ENCODE measurements at places on chromosomes 16 and 17.
A peak's percentile ranks its signal among the peaks of the same experiment; 100 is the strongest.

DNA sequence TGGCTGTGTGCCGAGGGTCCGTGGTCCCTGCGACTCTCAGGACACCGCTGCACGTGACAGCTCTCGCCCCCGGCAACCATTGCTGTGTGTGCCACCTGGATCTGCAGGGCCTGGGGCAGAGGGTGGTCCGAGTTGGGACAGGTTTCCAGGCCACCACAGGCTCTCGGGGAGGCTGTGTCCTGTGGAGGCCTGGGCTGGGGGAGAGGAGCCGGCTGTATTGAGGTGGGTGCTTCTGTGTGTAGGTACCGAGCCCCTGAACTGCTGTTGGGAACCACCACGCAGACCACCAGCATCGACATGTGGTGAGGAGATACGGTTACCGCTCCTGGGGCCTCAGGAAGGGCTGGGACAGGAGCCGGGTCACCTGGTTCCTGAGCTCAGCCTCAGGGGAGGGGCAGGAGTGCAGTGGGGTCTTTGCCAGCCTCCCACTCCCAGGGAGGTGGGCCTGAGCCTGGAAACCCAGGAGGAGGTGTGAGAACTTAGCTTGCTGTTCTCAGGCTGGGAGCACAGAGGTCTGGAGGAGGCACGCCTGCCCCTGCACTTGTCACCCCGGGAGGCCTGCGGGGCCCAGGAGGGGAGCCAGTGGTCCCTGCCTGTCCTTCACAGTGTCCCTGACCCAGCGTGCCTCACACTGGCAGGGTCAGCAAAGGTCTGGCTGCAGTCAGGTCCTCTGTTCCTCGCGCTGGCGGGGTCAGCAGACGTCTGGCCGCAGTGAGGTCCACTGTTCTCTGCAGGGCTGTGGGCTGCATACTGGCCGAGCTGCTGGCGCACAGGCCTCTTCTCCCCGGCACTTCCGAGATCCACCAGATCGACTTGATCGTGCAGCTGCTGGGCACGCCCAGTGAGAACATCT lies 7.3 kb downstream of the SPATA2L start:
- no peak for DNase-seq

DNA sequence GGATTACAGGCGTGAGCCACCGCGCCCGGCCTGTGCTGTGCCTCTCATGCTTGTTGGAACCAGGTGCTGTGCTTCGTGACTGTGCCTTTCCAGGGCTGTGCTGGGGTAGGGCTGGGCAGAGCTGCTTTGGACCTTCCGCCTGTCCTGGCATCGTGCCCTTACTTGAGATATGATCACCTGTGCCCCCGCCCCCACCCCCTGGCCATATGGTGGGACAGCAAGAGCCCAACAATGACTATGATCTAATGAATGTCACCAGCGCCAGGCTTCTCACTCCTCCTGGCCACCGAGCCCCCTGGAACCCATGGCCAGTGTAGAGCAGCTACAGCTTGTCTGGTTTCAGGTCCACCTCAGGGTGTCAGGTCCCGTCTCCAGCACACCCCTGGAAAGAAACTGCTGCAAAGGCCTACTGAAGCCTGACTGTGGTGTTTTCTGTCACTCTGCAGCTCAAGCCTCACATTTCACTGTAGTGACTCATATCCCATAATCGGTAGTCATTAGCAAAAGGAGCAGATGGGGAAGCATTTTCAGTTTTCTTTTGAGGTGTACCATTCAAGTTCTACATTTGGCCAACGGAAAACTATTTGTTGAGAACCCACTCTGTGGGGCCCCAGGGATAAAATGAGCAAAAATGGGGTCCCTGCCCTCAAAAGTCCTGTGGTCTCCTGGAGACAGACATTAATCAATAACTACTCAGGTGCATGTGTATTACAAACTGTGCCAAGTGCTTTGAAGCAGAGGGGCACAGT lies 22.1 kb downstream of the FCSK start:
- peak; percentile 47 for DNase-seq

DNA sequence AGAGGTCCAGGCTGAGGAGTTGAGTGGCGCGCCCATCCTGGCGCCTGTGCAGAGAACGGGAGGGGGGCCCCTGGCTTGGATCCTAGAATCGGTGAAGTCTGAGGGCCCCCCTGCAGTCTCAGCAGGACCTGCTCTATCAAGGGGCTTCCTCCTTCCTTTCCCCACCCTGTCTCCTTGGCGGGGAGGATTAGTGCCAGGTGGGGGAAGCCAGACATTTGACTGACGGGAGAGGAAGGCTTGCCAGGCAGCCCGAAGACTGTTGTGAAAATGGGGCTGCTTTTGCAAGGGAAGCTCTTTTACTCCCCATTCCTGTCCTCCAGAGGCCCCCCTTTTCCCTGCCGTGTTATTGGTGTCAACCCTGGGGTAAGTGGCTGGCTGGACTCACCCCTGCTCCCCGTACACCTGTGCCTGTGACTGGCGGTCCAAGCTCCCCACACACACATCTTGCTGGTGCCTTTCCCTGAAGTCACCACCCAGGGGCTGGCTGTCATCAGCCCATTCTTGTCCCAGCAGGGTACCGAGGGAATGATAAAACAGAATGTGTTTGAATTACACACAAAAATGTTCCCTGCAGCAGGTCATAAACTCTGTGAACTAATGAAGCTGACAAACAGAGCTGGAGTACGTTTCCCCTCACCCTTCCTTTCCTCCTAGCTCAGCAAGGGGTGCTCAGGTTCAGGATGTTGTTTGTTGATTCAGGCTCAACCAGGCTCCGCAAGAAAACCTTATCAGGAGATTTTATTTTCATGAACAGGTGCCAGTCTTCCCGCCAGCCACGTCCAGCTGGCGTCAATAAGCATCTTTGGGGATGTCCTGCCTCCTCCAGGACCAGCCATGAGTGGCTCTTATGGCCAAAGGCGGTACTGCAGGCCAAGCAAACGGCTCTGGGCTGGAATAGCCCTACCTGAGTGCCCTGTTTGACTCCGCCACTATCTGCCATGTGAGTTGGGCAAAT lies 4.4 kb upstream of the ARMC7 start:
- no peak for DNase-seq

DNA sequence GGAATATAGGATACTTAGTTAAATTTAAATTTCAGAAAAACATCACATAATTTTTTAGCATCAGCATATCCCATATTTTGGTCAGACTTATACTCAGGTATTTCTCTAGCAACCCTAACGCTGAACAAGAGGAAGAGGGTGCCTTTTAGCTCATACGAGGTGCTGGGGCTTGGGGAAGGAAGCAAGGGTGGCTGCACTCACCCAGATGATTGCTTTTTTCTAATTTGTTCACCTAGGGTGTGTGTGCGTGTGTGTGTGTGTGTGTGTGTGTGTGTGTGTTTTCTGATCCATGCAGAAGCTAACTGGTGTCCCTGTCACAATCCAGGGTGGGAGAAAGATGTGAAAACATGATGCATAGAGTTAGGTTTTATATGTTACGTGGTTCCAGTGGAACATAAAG lies 81.2 kb downstream of the WNT3 start:
- DNase-seq = no peak

GRCh38 chr17:32307658-32308057 lies 34.3 kb downstream of the C17orf75 start:
- no peak for DNase-seq

- DNase-seq = no peak
Measured at GRCh38 chr17:48502901-48503300, 27.9 kb downstream of the HOXB1 start.

GRCh38 chr17:68684949-68685357 lies 83.8 kb upstream of the FAM20A start:
- peak; percentile 42 for DNase-seq

DNA sequence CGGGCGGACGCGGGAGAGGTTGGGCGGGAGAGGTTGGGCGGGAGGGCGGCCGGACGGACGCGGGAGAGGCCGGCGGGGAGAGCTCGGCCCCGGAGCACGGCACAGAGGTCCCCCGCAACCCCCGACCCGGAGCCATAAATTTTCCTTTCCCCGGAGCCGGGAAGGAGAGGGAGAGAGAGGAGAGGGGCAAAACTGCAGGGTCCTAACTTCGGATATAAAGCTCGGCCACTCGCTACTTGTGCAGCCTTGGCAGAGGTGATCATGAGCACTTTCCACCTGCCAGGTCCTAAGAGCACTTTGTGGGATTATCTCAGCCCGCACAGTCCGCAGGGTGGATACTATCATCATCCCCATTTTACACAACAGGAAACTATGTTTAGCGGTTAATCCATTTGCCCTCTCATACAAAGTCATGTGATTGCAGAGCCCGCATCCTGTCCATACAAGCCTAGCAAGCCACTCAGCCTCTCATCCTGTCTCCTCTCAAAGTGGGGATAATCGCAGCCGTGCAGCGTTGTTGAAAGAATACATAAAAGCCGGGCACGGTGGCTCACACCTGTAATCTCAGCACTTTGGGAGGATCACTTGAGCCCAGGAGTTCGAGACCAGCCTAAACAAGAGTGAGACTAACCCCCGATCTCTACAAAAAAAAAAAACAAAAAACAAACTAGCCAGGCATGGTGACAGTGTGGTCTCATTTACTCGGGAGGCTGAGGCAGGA lies 780 bp upstream of the DCAKD start:
- DNase-seq = no peak

DNA sequence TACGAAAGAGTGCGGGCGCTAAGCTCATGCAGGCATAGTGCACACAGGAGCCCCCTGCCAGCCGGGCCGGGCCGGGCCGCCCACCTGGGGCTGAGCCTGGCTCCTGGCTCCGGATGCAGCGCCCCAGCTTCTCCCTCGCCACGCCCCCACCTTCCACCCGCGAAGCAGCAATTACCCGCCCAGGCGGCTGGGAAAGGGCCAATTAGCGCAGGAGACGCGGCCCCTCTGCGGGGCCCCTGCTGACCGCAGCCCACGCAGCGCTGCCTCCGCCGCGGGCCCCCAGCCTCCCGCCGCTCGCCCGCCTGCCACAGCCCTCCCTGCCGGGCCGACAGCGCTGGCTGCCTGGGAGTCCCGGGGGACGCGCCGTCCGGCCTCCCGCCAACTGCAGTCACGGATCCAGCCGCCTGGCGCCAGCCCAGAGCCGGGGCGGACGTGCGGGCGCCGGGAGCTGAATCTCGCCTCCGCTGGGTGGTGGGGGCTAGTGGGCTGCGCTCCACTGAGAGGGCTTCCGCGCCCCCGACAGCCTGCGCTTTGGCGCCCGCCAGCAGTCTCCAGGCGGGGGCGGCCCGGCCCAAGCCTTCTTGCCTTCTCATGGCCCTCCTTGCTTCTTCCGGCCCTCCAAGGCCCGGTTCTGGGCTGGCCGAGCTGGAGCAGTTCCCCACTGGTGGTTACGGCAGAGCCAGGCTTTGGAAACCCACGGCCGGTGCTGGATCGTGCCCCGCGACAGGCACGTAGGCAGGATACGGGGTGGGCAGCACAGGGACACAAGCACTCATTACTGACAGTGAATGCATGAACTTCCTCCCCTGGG lies 14.9 kb upstream of the CBFB start:
- no peak for DNase-seq

GRCh38 chr16:3008690-3009037 lies 4.1 kb upstream of the CLDN9 start:
- no peak for DNase-seq

GRCh38 chr16:55037966-55038365 lies 107.3 kb downstream of the IRX5 start:
- no peak for DNase-seq

GRCh38 chr17:76958974-76959373 lies 90.8 kb downstream of the MGAT5B start:
- no peak for DNase-seq

DNA sequence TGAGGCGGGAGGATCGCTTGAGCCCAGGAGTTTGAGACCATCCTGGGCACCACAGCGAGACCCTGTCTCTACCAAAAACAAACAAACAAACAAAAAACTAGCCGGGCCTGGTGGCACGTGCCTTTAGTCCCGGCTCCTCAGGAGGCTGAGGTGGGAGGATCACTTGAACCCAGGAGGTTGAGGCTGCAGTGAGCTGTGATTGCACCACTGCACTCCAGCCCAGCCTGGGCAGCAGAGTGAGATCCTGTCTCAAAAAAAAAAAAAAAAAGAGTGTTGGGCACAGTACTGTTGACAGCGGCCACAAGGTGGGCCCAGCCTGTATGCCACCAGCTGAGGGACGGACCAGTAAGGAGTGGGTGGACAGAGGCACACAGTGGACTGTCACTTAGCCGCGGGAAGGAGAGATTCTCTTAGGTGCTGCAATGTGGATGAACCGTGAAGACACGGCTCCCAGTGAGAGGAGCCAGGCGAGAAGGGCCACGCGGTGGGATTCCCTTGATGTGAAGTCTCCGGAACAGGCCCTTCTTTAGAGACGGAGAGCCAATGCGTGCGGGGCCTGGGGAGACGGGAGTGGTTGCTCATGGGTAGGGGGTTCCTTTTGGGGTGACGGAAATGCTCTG lies 31.1 kb downstream of the GSE1 start:
- DNase-seq = no peak

- no peak for DNase-seq
Measured at GRCh38 chr17:31248986-31249834, 47.8 kb downstream of the OMG start.

DNA sequence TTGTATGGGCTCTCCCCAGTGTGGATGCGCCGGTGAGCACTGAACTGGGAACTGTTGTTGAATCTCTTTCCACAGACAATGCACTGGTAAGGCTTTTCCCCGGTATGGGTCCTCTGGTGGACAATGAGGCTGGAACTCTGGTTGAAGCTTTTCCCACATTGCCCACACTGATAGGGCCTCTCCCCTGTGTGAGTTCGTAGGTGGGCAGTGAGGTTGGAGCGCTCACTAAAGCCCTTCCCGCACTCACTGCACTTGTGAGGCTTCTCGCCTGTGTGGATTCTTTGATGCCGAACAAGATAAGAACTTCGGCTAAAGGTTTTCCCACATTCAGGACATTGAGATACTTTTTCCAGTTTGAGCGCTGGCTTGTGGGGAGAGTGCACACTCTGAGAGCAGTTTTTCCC lies 17.8 kb downstream of the ZSCAN32 start:
- no peak for DNase-seq

DNA sequence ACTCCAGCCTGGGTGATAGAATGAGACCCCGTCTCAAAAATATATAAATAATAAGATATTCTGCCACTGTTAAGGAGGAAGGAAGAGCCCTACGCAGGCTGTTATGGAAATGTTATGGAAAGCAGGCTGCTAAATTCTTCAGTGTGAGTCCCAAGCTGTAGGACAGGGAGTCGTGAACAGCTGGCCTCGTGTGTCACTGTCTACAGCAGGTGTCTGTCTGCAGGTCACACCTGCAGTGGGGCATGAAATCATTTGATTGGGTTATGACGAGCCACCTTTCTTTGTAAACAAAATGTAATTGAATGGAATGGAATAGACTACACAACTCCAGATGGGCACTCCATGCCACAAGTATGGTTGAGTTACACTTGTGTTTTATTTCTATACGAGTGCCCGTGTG lies 15.6 kb upstream of the LITAF start:
- no peak for DNase-seq

DNA sequence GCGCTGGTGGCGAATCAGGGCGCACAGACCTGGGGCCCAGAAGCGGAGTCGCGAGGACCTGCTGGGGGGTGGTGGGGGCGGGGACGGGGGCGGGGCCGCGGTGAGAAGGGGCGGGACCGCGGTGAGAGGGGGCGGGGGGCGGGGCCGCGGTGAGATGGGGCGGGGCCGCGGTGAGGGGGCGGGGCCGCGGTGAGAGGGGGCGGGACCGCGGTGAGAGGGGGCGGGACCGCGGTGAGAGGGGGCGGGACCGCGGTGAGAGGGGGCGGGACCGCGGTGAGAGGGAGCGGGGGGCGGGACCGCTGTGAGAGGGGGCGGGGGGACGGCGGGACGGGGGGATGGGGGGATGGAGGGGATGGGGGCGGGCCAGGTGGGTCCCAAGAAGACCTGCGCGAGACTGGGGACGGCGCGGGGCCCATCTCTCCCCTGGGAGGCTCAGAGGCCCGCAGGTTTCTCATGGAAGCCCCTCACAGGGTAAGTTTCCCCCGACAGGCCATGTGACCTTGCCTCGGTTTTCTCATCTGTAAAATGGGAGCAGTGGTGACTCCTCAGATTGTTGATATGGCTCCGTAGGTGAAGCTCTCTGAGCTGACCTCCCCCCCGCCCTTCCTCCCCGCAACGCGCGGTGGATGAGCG lies 28.6 kb upstream of the DBNDD1 start:
- no peak for DNase-seq
